ENCODE measurements at places on chromosomes 13 and 19.

DNA sequence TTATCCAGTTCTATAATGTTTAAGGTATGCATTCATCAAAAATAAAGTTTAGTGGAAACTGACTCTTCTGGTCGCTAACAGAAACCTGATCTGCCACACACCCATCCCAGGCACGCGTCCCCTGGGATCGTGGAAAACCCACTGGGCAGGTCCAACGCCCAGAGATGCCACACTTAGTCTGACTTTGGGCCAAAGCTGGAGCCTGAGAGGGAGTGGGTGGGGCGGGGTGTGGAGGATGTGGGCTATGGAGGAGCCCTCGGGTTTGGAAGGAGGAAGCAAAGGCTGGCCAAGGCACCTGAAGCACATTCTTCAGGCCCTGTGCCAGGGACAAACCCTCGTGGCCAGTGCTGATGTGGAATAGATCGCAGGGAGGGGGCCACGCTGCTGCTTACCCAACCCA, 2.5 kb downstream of the IGFL1 start:
- DNase-seq, result no peak

DNA sequence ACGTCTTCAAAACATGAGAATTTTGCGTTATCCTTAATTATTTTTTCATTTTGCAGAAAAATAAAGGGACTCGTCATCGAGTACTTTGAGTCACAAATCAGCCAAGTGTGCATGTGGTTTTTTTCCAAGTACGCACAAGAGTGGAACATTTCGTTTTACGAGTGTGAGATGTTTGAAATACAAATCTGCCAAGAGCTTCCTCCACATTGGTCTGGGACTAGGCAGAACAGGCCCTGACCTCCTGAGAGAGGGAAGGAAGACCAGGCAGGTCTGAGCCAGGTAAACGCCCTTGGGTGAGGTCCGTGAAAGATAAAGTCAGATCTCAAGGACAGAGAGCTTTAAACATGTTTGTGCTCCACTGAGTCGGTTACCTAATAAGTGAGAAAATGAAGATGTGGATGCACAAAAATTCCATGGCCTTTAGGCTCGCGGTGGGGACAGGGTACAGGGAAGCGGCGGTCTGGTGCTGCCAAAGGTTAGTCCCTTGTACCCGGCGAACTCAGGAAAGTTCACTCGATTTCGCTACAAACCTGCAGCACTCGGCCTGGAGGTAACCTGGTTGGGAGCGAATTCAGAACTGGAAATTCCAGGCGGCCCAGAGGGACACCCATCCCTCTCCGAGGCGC, 473 bp upstream of the ITM2B start:
- no peak for DNase-seq

DNA sequence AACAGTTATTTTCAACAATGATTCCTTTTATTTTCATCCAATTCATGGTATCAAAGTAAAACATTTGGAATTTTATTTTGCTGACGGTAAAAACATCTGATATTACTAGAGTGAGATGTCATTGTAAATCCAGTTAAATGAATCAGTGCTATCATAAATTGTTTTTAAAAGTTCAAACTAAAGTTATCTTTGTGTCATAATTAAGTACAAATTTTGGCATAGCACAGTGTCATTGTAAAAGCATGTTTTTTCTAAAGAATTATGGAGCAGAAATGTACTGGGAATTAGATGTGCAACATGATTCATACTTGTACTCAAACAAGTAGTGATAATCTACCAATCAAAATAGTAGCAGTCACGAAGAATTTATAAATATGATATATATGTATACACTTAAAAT, 92.8 kb downstream of the FAM216B start:
- no peak for DNase-seq

GRCh38 chr13:37194428-37194861, 89.0 kb upstream of the CSNK1A1L start:
- DNase-seq, result peak; percentile 76

GRCh38 chr13:105890509-105890908, 645.0 kb downstream of the EFNB2 start:
- DNase-seq, result no peak

- no peak for DNase-seq
Measured at GRCh38 chr13:96782186-96782585, 212.1 kb downstream of the OXGR1 start.

DNA sequence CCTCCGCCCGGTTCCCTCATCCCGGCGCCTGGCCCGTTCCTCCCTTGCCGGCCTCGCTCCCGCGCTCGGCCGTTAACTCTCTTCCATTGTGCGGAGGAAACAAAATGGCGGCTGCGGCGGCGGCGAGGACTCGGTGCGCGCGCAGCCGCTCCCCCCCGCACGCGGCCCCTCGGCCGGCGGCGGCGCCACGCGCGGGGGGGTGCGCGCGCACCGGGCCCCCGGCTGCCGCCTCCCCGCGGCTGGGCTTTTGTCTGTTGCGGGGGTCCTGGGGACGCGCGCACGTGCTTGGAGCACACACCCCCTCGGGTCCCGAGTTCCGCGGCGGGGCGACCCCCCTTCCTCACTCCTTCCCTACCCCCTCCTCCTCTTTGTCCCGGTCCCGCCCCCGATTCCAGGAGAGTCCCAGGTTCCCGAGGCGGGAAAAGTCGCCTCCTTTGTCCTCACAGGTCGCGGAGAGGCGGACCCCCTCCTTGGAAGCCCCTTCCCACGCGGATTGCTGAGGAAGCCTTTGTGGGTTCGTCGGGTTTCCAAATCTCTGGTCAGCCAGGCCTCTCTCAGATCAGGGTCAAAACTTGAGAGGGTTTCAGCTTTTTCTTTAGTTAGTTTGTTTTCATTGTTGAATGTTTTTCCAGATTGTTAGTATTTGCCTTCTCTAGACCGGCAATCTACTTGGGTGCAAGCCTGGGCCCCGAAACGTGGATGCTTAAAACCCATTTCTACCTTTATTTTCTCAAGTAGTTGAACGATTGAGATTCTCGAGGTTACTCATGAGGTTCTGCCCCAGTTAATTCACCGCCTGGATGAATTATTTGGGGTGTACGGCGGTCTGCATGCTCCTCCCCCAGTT, 687 bp downstream of the ILF3 start:
- DNase-seq, result peak; percentile 24

DNA sequence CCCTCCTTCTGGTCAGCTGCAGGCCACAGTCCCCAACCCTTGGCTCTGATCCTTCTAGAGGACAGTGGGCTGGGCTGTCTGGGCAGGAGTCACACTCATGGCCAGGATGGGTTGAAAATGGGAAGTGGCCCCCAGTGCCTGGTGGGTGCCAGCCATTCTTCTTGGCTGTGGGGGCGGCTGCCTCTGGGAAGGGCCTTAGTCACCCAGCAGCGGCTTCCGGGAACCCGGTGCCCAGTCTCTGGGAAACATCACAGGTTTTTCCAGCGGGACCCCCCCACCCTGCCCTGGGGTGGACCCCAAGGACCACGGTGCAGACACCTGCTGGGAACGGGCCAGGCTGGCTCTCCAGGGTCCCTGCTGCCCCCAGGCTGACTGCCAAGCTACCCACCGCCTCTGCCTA, 27.3 kb upstream of the SLC7A10 start:
- no peak for DNase-seq

DNA sequence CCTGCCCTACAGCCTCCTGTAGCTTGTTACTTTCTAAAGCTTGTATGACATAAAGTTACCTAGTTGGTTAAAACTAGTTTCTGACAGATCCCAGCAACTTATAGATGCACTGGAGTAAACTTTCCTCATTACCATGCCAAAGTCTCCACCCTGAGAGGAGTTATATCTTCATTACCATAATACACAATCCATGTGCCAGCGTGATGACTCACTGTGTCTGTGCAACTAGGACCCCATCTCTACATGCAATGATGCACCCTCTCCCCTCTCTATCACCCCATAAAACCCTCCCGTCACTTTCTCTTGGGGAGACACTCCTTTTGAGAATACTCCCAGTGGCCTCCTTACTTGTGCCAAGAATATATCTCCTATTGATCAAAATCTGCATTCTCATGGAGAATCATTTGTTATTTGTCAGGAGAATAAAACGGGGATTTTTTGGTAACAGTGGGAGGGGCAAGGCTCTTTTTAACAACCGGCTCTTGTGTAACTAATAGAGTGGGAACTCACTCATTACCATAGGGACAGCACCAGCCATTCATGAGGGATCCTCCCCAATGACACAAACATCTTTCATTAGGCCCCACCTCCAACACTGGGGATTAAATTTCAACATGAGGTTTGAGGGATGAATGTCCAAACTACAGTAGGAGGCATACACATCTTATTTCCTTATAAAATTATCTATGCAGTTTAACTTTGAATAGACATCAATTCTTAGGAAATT, 235.1 kb upstream of the ATXN8OS start:
- DNase-seq, result no peak

- DNase-seq, result no peak
Measured at GRCh38 chr13:79336966-79337365, 69.1 kb downstream of the RBM26 start.

GRCh38 chr19:9842834-9843625, 7.9 kb downstream of the PIN1 start:
- DNase-seq, result no peak

DNA sequence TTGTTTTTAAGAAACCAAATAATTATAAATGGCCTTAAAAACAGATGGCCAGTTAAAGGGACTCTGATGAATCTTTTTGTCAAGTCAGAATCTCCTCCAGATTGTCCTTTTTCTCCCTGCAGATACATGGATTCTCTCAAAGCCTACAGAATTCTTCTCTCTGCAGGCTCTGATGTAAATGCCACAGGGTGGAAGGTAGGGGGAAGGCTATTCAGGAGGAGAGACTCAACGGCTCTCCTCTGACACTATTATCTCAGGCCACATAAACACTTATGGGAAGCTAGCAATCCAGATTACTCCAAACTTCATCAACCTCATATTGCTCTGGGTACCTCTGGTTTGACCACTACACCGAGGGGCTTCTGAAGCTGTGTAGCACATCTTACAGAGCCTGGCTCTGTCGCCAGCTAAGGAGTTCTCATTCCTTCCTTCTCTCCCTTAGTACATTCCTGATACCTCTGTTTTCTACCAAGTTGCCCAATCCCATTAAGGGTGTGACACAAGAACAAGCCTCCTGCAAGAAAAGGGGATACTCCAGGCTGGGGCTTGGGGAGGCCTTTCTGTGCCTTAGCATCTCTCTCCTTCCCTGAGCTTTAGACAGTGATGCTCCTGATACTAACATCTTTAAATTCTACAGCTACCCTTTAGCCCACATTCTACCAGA, 14.9 kb downstream of the LCP1 start:
- no peak for DNase-seq

DNA sequence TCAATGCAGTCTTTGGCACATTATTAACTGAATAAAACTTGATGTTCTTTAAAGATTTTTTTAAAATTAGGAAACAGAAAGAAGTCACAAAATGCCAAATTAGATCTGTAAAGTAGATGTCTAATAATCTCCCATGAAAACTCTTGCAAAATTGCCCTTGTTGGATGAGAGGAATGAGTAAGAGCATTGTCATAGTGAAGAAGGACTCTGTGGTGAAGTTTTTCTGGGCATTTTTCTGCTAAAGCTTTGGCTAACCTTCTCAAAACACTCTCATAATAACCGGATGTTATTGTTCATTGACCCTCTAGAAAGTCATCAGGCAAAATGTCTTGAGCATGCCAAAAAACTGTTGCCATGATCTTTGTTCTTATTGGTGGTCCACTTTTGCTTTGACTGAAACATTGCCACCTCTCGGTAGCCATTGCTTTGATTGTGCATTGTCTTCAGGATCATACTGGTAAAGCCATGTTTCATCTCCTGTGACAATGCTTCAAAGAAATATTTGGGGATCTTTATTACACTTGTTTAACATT, 549.3 kb downstream of the LIG4 start:
- no peak for DNase-seq

- no peak for DNase-seq
Measured at GRCh38 chr19:23698711-23699520, 11.9 kb upstream of the ZNF675 start.

- no peak for DNase-seq
Measured at GRCh38 chr13:100314132-100314910, 225.4 kb downstream of the PCCA start.

- peak; percentile 39 for DNase-seq
Measured at GRCh38 chr19:5345895-5346386, 5.3 kb upstream of the PTPRS start.

- DNase-seq, result no peak
Measured at GRCh38 chr19:9620842-9621155, 233 bp downstream of the ZNF561 start.

GRCh38 chr19:40974633-40975037, 16.4 kb upstream of the CYP2B6 start:
- peak; percentile 70 for DNase-seq

GRCh38 chr13:110425444-110425780, 118.3 kb downstream of the COL4A2 start:
- DNase-seq, result no peak

DNA sequence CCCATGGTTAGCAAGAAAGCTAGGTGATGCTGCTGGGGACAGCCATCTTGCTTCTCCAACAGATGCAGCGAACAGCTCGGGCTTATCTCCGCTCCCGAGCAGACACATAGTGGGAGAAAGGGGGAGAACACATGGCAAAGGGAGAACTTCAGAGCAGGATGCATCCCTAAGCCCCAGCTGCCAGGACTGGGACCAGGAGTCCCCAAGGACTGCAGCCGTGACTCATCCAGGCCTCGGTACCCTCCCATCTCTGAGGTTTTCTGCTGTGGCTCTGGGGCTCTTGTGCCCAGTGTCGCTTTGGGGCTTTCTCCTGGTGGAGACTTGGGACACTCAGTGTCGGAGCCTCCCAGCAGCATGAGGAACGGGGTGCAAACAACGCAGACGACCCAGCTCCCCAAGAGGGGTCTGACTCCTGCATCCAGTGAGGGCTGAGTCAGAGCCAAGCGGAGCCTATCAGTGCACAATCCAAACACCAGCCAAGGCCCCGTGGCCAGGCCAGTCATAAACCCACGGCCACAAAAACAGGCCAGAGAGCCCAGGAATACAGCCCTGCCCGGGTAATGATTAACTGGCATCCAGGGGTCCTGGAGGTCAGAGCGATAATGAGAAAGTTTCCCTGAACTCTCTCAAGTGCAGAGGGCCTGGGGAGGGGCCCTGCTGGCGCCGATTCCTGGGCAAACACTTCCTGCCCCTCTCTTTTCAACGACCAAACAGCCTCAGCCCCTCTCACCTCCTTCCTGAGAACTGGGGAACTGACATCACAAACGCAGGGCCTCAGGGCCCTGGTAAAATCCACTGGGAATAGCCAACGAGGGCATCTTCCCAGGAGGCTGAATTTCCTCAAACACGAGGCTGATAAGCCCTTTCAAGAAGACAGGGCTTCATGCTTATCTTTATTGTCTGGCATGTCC, 202.9 kb downstream of the USP12 start:
- no peak for DNase-seq

GRCh38 chr13:92315265-92315664, 911.3 kb upstream of the GPC6 start:
- DNase-seq, result no peak

- no peak for DNase-seq
Measured at GRCh38 chr19:51094696-51095279, 12.1 kb upstream of the KLK14 start.

Measured in AG10803 (cell line).